KG1 (cell line): ENCODE measurements at places on chromosomes 5 and 9.
A peak's percentile ranks its signal among the peaks of the same experiment; 100 is the strongest.

GRCh38 chr5:5533927-5534326 lies 111.5 kb downstream of the ICE1 start:
- no peak for DNase-seq

- no peak for DNase-seq
Observed at GRCh38 chr9:123346026-123346425, 10.0 kb upstream of the CRB2 start.

GRCh38 chr5:73827106-73827450 lies 201.1 kb downstream of the ARHGEF28 start:
- no peak for DNase-seq

DNA sequence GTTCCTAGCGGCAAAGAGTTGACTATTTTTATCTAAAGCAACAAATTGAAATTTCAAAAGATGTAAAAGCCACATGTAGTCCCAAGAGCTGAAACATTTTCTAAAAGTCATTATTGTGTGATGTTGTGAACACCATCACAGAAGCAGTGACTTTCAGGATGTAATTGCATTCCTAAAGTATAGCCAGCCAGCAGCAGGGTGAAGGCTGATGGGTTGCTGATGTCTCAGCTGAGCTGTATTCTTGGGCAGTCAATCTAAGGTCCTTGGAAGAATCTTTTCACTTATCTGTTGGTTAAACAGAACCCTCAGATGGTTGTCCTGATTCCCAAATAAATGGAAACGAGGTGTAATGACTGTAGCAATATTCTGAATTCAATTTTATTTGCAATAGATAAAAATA lies 237.4 kb upstream of the WWC1 start:
- no peak for DNase-seq

- peak; percentile 26 for DNase-seq
Observed at GRCh38 chr9:137077758-137078693, 709 bp downstream of the UAP1L1 start.

- no peak for DNase-seq
Observed at GRCh38 chr5:141050622-141051520, at the start of gene PCDHB1. Gene PCDHB1 (plus strand): TSS chr5:141051374. CDS start chr5:141051471, 97 bp downstream.

DNA sequence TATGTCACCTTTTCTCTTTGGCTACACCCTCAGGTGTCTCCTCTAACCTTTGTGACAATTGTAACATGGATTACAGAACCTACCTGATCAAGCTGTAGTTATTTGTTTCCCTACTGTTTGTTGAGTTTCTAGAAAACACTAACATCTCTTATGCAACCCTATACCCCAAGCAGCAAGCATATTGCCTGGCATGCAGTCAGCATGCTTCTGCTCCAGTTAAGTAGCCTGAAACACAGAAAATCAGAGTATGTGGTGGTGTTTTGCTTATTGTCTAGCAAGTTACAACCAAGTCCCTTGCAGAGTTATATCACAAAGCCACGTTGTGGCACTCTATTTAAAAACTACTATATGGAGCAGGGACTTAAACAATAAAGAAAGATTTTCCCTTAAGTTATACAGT lies 131.1 kb downstream of the CDH12 start:
- no peak for DNase-seq

GRCh38 chr5:170312666-170313065 lies 15.1 kb upstream of the LCP2 start:
- no peak for DNase-seq

DNA sequence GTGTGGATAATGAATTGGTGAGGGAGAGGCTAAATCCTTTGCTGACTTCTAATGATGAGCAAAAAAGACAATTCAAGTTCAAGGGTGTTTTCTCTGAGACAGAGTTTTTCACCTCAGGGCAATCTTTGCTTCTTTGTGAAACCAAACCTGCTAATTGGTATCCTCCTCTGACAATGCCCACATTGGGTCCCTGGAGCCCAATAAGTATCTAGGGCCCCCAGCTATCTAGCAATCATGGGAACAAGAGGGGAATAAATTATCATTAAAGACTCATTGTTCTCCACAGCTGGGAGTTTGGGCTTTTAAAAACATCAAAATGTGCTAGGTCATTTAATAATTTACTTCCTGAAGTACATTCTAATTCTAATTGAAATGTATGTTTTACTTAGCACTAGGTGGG lies 227.3 kb downstream of the TMEM167A start:
- no peak for DNase-seq

DNA sequence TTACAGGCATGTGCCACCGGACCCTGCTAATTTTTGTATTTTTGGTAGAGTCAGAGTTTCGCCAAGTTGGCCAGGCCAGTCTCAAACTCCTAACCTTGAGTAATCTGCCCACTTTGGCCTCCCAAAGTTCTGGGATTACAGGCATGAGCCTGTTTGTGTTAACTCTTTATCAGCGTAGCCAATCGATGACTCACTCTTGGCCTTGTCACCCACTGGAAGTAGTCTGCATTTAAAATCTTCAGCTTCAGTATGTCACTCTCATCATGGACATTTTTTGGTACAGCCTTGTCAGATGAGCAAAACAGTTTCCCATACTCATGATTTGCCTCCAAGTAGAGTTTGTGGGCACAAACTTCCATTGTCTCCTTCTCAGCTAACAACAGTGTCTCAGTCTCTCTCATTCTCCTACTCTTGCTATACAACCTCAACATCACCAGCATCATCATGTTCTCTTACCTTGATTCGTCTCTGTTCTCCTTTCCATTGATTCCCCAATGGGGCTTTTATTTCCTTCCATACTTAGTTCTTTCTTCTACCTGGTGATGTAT lies 22.5 kb downstream of the MUSK start:
- no peak for DNase-seq

DNA sequence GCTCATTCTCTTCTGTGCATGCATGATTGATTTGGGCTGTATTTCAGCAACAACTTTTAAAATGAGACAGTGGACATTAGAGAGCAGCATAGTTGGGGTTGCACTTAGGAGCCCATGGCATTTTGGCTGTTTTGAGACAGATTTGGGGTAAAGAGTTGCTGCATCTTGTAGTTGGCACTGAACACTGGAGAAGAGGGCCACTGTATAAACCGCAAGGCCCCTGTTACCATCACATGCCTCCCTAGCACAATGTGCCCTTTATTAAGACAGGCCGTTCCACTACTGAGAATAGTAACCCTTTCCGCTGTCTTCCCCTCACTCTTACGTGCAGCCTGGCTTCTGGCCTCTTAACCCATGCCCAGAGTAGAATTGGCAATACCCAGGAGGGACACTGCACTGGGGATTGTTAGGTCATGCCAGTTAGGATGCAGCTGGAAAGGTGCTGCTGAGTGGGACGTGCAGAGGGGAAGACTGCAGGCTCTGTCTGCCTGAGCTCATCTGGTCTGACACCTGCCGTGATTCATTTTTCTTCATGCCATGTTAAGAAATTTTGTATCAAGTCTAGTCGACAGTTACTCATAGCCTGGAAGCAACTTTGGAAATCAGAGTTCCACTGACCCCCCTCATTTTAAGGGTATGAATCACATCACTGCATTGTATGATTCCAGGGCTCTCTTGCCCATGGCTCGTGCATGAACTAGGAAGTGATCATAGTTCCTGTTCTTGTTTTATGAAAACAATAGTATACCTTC lies 146.9 kb upstream of the DMRT1 start:
- DNase-seq: no peak

DNA sequence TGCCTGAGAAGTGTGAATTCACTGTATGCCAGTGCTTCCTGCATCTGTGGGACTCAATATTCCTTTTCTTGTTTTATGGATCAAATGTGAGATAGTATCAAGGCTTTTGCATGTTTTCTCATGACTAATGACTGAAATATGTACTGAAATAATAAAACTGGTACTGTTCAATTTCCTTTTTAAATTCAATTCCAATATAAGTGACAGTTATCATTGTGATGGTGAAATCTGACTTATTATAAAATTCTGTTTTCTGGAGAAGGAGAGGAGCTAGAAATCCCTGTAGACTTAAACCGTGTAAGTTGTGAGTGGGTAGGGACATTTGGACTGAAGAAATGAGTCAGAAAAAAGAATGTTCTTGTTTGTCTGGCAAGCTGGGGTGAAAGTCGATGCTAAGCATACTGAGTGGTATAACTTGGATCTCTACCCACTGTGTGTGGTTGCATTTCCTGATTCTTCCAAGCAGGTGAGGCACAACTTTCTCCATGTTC lies 245.2 kb downstream of the EFNA5 start:
- no peak for DNase-seq

DNA sequence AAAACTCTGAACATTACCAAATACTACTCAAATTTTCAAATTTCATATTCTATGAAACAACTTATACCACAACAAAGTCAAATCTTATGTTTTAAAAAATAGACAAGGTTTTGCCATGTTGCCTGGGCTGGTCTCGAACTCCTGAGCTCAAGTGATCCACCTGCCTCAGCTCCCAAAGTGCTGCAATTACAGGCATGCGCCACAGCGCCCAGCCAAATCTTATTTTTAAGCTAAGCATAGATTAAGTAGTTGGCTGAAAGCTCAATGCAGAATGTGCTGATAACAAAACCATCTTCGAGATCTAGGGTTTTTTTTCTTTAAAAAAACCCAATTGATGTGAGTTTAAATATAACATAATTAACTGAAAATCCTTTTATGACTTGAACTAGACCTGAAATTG lies 6.4 kb downstream of the LMBRD2 start:
- DNase-seq: no peak

- no peak for DNase-seq
Observed at GRCh38 chr9:132192728-132193127, 30.9 kb downstream of the NTNG2 start.

DNA sequence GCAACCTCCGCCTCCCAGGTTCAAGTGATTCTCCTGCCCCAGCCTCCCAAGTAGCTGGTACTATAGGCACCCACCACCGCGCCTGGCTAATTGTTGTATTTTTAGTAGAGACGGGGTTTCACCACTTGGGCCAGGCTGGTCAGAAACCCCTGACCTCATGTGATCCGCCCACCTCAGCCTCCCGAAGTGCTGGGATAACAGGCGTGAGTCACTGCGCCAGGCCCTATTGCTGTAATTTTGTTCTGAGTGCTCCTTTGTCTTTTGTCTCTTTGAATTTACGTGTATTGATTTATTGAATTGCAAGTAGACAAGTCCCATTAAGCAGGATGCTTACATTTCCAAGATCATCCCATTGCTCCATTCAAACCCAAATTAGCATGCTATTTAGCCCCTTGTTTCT lies 186.7 kb downstream of the MSX2 start:
- DNase-seq: no peak

GRCh38 chr5:95878417-95879323 lies 56.1 kb upstream of the GLRX start:
- no peak for DNase-seq

GRCh38 chr9:98218562-98219363 lies 26.3 kb upstream of the CORO2A start:
- no peak for DNase-seq

GRCh38 chr5:7540736-7541485 lies 145.0 kb downstream of the ADCY2 start:
- DNase-seq: no peak

DNA sequence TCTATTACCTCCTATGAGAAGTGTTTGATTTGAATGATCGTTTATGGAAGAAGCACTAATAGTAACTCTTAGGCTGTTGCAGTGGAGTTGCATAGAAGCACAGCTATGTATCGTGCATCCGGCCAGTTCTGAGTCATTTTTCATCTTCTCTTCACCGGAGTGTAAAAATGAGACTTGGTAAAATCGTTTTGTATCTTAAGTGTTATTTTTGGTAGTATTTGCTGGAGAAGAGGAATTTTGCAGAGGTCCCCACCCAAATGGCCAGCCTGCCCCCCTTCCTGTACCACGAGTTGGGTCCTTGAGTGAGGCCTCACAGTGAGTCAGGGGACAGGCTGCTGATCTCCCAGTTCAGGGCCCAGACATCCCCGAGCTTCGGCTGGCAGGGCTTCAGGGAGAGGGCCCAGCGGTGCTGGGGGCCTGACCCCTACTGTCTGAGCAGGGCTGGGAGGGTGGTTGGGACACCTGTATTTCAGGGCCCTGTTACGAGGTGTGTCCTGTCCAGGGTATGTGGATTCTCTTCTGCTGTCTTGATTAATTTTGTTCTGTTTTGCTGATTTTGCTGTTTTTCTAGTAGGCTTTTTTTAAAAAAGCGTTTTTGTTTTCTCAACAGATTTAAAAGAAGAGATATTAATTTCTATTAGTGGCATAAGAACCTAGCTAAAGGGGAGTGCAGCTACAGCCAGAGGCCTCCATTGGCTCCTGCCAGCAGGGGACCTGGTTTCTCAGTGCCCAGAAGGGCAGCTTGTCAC lies 210.8 kb downstream of the TRIO start:
- no peak for DNase-seq

- DNase-seq: no peak
Observed at GRCh38 chr9:100020121-100020795, 78.5 kb downstream of the ERP44 start.

GRCh38 chr9:85421641-85422040 lies 320.1 kb downstream of the AGTPBP1 start:
- DNase-seq: no peak

- DNase-seq: no peak
Observed at GRCh38 chr5:93348231-93348630, 232.8 kb downstream of the NR2F1-AS1 start.

DNA sequence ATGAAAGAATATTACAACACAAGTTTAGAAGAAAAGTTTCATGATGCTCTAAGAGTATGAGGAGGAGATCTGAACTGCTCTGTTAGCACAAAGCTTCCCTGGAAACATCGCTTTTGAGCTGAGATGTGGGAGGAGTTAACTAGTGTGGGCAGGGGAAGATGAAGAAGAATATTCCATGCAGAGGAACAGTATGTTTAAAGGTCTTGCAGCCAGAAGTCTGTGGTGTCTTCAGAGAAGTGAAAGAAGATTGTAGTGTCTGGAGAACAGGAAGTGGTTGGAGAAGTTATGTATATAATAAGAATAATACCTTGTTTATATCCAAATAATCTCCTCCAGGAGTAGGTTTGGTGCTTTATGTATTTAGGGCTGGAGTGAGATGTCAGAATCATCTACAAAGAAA lies 406.7 kb downstream of the MAN2A1 start:
- no peak for DNase-seq

- DNase-seq: no peak
Observed at GRCh38 chr9:92094655-92095054, 20.6 kb downstream of the SPTLC1 start.

DNA sequence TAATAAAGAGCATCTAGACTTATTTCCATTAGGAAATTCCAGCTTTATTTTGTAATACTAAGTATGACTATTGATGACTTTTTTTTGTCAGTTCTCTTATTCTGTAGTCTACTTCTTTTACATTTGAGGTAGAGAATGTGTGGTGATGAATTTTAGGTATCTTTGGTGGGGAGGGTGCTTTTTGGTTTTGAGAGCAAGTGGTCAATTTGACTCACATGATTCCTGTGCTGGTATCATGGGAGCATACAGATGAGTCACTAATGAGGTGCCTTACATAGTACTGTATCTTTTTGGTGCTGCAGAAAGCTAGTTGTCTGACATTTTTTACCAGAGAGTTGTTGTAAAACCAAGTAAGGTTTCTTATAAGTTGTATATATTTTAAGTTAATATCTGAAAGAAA lies 35.3 kb downstream of the ERBIN start:
- no peak for DNase-seq
